ENCODE measurements at places on chromosomes 1 and 21. TPM values are rescaled to one million over a fixed set of nuclear protein-coding genes. Genes with fewer than 3 reads are reported as not detected.

GRCh38 chr1:154583773-154584172, 16.2 kb downstream of the CHRNB2 start:
- DNase-seq, result peak; percentile 70

DNA sequence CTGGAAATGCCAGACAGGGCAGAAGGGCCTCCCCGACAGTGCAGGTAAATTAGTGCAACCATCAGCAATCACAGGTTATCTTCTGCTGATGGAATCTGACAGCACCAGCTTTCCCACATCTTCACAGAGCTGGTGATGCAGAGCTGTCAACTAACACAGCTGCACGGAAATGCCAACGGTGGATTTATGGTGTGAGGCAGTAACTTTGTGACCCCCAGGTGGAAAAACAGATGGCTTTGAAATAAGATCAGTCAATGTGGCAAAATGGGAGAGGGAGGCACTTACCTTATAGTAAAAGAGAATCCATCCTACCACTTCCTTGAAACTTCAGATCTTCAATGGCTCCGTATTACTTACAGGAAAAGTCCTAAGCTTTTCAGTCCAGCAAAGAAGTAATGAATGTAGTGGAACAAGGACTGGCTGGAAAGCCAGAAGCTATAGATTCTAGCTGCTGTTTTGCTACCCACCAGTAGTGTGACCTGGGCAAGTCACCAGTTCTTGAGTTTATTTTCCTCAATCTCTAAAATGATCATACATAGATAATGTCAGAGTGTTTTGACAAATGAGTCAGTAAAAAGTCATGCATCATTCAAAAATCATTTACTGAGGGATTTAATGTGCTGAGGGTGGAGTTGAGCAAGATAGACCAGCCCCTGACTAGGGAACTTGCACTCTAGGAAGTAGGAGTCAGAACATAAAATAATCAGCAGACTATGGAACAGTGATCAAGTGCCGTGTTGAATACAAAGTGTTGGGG, 245.7 kb upstream of the JUN start:
- no peak for DNase-seq

DNA sequence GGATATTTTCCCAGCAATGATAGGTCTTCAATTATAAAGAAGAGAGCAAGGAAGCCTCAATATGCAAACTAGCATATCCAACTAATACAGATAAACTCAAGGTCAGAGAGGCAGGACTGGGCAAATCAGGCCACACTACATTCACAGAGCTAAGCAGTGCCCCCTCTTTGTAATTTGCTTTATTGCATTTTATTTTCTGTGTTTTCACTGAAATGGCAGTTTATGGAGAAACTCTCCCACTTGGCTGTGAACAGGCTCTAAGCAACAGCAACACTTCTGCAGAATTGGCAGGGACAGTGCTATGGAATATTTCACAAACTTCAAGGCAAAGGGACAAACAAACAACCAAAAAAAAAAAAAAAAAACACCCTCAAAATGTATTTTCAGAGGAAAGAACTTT, 93.4 kb upstream of the SOD1 start:
- peak; percentile 82 for DNase-seq

GRCh38 chr1:1048765-1049164, 25.3 kb downstream of the RNF223 start:
- no peak for DNase-seq

- DNase-seq, result no peak
These were observed 789 bp upstream of the GALE start for GRCh38 chr1:23801338-23801748.

- no peak for DNase-seq
These were observed 5.1 kb upstream of the UTP25 start for GRCh38 chr1:209822706-209823105.

DNA sequence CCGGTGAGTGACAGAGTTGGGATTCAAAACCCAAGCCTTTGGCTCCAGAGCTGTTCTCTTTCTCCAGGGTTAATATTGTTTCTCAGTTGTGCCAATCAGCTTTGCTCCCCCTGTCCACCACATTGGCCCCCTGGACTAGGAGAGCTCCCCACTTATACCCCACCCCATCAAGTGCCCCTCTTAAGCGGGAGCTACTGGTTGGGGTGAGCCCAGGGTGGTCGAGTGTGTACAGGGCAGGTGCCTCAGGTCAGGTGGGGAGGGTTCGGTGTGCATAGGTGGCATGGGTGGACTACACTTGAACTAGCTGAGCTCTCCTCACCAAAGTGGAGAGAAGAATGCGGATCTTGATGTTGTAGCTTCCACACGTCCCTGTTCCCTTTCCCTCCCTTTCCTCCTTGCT, 14.2 kb downstream of the KCNA2 start:
- no peak for DNase-seq

- DNase-seq, result no peak
These were observed 183.3 kb upstream of the TMEM51 start for GRCh38 chr1:14970115-14970798.

DNA sequence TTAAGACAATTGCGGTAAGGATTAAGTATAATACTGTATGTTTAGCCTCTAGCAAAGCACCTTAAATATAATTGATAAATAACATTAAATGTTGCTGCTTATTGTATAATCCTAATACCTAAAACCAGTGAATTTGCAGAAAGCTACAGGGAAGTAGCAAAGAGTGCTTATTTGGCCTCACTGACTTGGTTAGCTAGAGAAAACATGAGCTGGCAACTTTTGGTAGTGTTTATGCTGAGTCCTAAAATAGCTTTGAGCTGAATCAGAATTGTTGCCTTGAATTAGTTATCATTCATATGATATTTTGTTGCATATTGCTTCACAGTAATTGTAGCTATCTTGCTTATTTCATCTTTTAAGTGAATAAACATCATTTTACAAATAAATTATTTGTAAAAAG, 3.5 kb downstream of the TRIM67 start:
- DNase-seq, result peak; percentile 31

DNA sequence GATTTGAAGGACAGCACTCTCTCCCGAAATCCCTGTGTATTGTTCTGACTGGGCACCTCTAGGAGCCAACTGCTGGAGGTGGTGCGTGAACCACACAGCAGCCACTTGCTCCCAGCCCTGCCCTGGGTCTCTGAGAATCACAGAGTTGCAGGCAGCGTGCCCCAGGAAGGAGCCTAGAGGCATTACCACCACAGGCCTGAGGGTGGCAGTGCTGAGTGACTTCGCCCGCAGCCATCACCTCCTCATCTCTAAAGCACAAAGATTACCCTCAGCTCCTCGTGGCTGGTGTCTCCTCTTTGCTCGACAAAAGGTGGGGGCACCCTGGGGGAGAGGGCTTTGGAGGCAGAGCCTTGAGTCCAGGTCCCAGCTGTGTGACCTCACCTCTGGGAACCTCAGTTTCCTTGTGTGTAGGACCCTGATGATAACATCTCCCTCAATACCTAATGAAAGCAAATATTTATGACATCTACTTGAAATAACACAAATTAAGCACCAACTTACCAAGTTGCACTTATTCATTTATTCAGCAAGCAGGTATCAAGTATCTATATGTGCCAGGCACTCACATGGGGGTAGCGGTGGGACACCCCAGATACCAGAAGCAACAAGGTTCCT, 86.3 kb downstream of the VWA5B1 start:
- peak; percentile 35 for DNase-seq

FCRL1 gene
- 3.2 TPM for total RNA-seq

CLEC20A gene
- not detected for total RNA-seq

AIM2 gene
- 1.8 TPM for total RNA-seq

PDZK1IP1 gene
- 72.6 TPM for total RNA-seq

OR2G6 gene
- total RNA-seq, result not detected

CNR2 gene
- total RNA-seq, result 0.09 TPM
